ENCODE measurements at places on chromosomes 5 and 9.

DNA sequence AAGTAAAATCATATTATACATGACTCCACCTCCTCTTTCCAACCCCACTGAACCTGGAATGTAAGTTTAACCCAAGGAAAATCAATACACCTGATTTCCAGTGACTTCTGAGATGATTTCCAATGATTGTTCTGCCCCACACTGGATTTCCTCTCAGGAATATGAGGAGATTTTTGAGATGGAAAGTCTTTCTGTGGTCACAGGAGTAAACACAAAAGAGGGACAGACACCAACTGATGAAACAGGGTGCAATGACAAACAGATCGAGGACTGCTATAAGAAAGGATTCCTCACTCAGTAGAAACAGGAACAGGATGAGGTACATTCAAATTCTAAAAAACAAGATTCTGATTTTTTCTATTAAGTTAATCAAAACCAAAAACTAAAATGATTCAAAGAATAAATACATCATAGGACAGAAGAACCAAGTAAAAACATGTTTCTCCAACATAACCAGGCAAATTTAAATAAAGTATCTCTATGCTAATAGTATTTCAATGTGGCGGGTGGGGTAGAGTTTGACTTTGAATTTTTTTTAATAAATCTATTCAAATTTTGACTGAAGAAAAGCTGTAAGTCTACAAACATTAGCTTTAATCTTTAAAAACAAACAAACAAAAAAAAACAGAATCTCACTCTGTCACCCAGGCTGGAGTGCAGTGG is 42.1 kb downstream of the DTWD2 start:
- DNase-seq: no peak

DNA sequence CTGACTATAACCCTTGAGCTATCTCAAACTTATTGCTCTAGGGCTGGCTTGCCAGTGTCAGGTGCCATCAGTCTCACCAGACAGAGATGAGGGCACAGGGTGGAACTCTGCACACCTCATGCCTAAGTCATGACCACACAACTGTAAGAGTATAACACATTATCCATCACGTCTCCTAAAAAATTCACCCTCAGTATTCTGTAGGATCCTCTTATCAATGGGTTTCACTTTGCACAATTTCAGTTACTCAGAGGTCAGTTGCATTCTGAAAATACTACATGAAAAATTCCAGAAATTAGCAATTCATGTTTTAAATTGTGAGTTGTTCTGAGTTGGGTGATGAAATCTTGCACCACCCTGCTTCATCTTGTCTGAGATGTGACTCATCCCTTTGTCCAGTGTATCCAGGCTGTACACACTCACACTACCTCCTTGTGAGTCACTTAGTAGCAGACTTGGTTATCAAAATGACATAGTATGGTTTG is 690.9 kb upstream of the CDH18 start:
- DNase-seq: no peak

- no peak for DNase-seq
Measured at GRCh38 chr5:176985516-176985915, 21.1 kb downstream of the UIMC1 start.

DNA sequence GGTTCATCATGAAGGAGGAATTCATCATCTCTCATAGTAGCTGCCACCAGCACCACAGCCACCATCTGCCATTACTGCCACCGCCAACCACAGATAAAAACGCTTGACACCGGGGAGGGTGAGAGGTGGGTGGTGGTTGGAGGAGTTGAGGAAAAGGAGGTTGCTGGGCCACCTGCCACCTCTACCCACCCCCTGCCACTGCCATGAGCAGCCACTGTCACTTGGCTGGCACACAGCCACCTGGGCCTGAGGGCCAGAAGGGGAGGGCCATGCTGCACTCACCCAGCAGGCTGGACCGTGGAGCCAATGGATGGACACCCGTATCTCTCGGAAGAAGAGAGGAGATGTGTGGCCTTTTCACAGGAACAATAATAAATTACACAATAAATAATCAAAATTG is 31.3 kb upstream of the SLC36A2 start:
- no peak for DNase-seq

- DNase-seq: no peak
Measured at GRCh38 chr9:118449554-118449953, 745.4 kb downstream of the TLR4 start.

DNA sequence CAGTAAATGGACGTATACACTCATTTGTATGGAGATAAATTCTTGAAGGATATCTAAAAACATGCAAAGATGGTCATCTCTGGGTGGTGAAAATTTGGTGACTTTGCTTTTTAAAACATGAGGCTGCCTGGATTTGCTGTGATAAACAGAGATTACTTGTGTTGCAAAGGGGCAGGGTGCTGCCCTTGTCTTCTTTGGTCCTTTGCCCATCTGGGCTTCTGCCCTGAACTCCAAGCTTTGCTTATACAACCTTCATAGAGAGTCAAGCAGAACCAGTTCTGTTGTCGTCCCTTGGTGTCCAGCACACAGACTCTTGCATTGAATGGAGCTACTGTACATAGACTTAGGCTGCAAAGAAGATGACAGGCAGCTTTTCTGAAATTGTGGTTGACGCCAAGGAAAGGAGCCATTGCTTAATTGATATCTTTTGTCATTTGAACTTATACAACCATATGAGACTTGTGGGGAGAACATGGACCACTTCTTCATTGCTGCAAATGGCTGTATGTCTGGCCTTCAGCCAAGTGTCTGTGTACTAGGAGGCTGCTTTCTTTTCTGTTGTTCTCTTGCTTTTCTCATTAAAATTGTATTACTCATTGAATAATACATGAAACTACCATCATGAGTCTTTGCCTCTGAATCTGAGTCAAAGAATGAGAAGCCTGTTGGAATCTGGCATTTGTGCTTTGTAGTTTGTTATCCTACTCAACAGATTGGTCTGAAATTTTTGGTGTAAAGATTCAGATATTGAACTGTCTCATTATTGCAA is 152.5 kb downstream of the DMRT2 start:
- no peak for DNase-seq

DNA sequence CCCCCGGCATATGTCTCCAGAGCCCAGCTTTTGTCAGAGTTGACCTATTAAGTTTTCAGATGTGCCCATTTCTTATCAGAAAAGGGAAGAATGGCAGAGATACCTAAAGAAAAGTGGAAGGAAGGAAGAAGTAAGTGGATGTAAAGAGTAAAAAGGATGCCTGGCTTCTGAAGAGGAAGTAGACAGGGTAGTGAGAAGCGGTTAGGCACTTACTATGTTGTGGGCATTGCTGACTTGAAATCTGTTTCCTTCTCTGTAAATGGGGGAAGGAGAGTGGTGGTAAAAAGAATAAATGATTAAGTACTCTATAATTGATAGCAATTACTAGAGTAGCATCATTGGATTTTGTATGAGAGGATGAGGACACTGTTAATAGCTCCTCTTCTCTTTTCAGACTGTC is 9.9 kb downstream of the ANP32B start:
- DNase-seq: no peak

DNA sequence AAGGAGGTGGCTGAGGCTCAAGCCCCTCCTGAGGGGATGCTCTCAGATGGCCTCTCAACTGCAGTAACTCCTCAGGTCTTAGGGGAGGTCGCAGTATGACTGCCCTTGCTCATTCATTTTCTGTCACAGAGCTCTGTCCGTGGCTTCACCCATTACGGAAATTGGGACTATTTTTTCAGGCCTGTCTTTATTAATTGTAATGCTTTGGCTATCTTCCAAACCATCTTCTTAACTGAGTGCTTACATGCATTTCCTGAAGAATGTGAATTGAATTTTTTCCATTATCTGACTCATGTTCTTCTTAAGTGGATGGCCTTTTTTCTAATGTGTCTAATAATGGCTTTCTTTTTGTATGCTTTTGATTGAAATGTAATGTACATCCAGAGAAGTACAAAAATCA is 36.4 kb upstream of the SV2C start:
- DNase-seq: no peak
